PC-9 (cell line): ENCODE measurements at places on chromosomes 6 and 20. TPM values are rescaled to one million over a fixed set of nuclear protein-coding genes. Genes with fewer than 3 reads are reported as not detected.

The NFATC2 gene
- 6.3 and 6.8 TPM in 2 replicates for total RNA-seq

The BTN1A1 gene
- not detected in 2 replicates for total RNA-seq

- H3K27me3 ChIP-seq, result no peaks in the 10 kb centered on the region
- H3K4me3 ChIP-seq, result no peak overlapping the region
- H3K4me1 ChIP-seq, result no peaks in the 10 kb centered on the region
- no peak for DNase-seq
Measured at GRCh38 chr20:14820771-14821170, 483.4 kb upstream of the FLRT3 start.

GRCh38 chr6:20404641-20405032 lies 3.0 kb downstream of the E2F3 start:
- peaks cover 16% of the 10 kb centered on the region for H3K4me1 ChIP-seq
- H3K27me3 ChIP-seq, result no peaks in the 10 kb centered on the region
- H3K27ac ChIP-seq, result peak overlapping the region; percentile 95
- H3K36me3 ChIP-seq, result peaks cover 19% of the 10 kb centered on the region; the same call in 1 of the 2 replicates
- H3K4me3 ChIP-seq, result peak overlapping the region; percentile 93

DNA sequence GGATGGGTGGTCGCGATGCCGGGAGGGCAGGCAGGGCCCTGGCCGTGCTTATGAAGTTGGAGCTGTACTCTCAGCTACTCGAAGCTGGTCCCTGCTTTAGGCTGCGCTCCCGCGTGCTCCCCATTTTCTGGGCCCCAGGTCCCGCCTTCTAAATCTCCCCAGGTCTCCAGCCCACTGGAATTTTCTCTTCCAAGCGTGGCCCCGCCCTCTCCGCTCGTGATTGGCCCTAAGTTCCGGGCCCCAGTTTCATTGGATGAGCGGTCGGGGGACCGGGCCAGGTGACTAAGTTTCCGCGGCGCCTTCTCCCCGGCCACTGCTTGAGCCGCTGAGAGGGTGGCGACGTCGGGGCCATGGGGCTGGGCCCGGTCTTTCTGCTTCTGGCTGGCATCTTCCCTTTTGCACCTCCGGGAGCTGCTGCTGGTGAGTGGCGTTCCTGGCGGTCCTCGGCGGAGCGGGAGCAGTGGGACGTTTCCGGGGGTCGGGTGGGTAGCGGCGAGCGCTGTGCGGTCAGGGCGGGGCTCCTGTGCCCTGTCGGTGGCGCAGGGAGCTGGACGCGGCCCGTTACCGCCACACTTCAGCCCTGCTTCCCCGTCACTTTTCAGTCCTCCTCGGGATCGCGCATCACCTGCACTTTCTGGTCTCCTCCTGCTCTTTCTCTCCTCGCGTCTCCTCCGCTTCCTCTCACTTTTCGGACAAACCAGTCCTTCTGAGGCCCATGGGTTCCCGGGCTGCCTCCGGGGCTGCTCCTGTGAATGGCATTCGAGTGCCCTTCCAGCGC lies at the start of gene MICA:
Gene MICA, plus strand, starts transcription at position 313 of the 778 bp plus-strand sequence. Its CDS starts 38 bp downstream, at position 351.
- 0 out of 2 replicates have a peak, but pooled peaks cover 15% of the 10 kb centered on the region for H3K27me3 ChIP-seq
- peaks cover 21% of the 10 kb centered on the region for H3K4me1 ChIP-seq
- H3K36me3 ChIP-seq, result no peaks in the 10 kb centered on the region
- DNase-seq, result peak; percentile 72
- no peak within 1 kb of the TSS for H3K27ac ChIP-seq

GRCh38 chr20:62962891-62963613 lies 10.5 kb downstream of the SLC17A9 start:
- no peak overlapping the region for H3K4me3 ChIP-seq
- H3K27me3 ChIP-seq, result peaks cover 90% of the 10 kb centered on the region
- H3K27ac ChIP-seq, result no peak overlapping the region
- no peaks in the 10 kb centered on the region for H3K36me3 ChIP-seq
- DNase-seq, result no peak

DNA sequence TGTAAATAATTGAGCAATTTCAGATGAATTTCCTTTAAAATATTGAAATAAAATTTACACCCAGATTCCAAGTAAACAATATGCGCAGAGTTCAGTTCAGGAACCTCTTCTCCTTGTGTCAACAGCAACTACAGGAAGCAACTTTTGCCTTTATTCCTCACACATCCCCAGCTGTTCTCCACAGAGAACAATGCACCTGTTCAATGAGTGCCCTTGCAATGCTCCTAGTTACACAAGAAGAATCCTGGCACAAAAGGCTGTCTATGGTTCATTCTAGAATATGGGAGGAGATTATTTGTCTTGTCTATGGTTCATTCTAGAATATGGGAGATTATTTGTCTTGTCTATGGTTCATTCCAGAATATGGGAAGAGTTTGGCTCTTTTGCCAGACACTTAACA lies 454.9 kb downstream of the BTBD3 start:
- no peaks in the 10 kb centered on the region for H3K4me1 ChIP-seq
- no peaks in the 10 kb centered on the region for H3K27me3 ChIP-seq
- H3K27ac ChIP-seq, result no peak overlapping the region
- no peaks in the 10 kb centered on the region for H3K36me3 ChIP-seq
- H3K4me3 ChIP-seq, result no peak overlapping the region
- no peak for DNase-seq

GRCh38 chr20:21219686-21220085 lies 83.4 kb upstream of the XRN2 start:
- no peaks in the 10 kb centered on the region for H3K27me3 ChIP-seq
- no peak overlapping the region for H3K4me3 ChIP-seq
- H3K27ac ChIP-seq, result no peak overlapping the region
- H3K4me1 ChIP-seq, result 0 out of 2 replicates have a peak, but pooled peaks cover 2% of the 10 kb centered on the region
- no peaks in the 10 kb centered on the region for H3K36me3 ChIP-seq

The SYNGAP1 gene
- 13.6 and 17.7 TPM in 2 replicates for total RNA-seq

- no peak for DNase-seq
- H3K27me3 ChIP-seq, result no peaks in the 10 kb centered on the region
- no peak overlapping the region for H3K4me3 ChIP-seq
- no peak overlapping the region for H3K27ac ChIP-seq
- H3K36me3 ChIP-seq, result no peaks in the 10 kb centered on the region
Measured at GRCh38 chr6:95546148-95546547, 31.2 kb upstream of the MANEA start.

DNA sequence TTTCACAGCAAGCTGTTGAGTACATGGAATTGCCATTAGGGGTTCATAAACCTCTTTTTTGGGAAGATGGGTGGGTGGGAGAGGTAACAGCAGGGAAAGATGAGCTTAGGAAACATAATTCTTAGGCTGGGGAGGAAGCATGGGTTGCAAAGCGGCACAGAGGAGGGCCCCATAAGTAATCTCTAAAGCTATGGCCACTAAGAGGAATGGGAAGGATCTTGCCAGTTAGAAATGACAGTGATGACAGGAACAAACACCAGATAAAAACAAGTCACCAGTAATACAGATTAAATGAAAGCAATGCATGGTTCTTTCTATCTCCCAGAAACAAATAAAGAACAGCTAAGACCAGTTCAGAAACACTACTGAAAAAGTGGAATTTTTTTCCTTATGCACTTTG lies 31.0 kb upstream of the PRELID3B start:
- DNase-seq, result no peak
- no peaks in the 10 kb centered on the region for H3K27me3 ChIP-seq
- no peaks in the 10 kb centered on the region for H3K36me3 ChIP-seq

DNA sequence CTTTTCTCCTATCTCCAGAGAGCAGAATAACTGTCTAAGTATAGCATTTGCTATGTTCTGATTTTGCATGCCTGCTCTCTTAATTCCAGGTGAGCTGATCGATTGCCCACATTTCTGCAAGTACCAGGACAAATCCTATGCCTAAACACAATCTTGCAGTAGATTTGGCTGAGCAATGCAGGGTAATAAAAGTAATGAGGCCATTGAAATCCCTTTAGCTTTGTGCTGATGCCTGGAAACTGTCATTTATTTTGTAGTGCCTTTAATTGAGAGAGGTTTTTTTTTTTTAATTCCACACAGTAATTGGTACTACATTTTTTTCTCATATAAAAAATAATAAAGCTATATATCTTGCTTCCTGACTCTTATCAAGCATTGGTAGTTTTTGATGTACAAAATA lies 252.3 kb downstream of the NKAIN2 start:
- H3K27ac ChIP-seq, result no peak overlapping the region
- no peaks in the 10 kb centered on the region for H3K27me3 ChIP-seq

DNA sequence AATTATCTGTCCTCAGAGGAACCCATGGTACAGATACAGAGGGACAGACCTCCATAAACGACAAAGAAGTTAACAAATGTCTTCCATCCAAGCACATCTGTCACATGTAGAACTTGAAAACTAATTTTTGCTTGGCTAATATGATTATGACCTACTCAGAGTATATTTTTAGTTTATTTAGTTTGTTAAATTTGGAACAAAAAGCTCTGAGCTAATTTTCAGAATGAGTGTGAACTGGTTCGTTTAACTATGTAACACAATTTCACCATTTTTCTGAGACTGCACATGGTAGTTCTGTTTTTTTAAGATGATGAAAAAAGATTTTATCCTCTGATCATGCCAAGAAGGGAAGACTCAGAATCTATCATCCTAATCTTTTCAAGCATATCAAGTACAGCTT lies 34.4 kb upstream of the PREP start:
- DNase-seq, result no peak
- H3K4me3 ChIP-seq, result no peak overlapping the region
- H3K27me3 ChIP-seq, result no peaks in the 10 kb centered on the region
- H3K4me1 ChIP-seq, result peaks cover 16% of the 10 kb centered on the region

DNA sequence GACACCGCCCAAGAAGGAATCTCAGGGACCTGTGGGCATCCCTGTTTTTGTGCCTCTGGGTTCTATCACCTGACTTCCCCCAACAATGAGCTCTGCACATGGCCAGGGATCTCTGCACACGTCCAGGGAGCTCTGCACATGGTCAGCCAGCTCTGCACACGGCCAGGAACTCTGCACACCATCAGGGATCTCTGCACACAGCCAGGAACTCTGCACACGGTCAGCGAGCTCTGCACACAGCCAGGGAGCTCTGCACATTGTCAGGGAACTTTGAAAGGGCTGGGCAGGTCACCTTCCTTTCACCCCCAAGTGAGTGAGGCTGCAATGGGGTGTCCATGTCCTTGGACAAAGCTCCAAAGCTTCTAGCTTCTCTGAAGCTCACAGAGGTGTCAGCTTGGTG lies 5.2 kb upstream of the SLCO4A1 start:
- no peak overlapping the region for H3K27ac ChIP-seq

DNA sequence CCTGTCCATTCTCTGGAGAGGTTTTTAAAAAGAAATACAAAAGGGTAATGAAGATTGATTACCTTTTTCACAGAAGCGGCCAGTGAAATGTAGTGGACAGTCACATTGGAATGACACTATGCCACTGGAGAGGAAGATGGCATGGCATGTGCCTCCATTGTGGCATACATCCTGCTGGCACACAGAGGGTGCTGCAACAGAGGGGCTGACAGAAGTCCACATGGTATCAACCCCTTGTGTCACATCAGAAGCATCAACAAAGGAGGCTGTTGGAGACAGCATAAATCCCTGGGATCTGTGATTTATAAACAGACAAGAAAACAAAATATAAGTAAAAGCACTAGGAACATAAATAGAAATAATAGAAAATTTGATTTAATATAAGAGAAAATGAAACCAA lies 594.9 kb downstream of the PHF3 start:
- H3K27ac ChIP-seq, result no peak overlapping the region
- H3K4me3 ChIP-seq, result no peak overlapping the region
- no peak for DNase-seq
- H3K27me3 ChIP-seq, result no peaks in the 10 kb centered on the region
- H3K36me3 ChIP-seq, result no peaks in the 10 kb centered on the region

The AGPAT4 gene
- 0.07 and 0.10 TPM in 2 replicates for total RNA-seq

GRCh38 chr20:58876437-58876836 lies 23.9 kb downstream of the GNAS start:
- H3K36me3 ChIP-seq, result no peaks in the 10 kb centered on the region
- no peak for DNase-seq

The FAM83D gene
- total RNA-seq, result 44.6 and 57.3 TPM in 2 replicates

The ADGB gene
- total RNA-seq, result not detected in 2 replicates

GRCh38 chr20:23007886-23008655 lies 27.0 kb upstream of the SSTR4 start:
- no peaks in the 10 kb centered on the region for H3K27me3 ChIP-seq
- H3K27ac ChIP-seq, result no peak overlapping the region
- no peaks in the 10 kb centered on the region for H3K36me3 ChIP-seq
- H3K4me1 ChIP-seq, result 0 out of 2 replicates have a peak, but pooled peaks cover 4% of the 10 kb centered on the region
- no peak overlapping the region for H3K4me3 ChIP-seq

DNA sequence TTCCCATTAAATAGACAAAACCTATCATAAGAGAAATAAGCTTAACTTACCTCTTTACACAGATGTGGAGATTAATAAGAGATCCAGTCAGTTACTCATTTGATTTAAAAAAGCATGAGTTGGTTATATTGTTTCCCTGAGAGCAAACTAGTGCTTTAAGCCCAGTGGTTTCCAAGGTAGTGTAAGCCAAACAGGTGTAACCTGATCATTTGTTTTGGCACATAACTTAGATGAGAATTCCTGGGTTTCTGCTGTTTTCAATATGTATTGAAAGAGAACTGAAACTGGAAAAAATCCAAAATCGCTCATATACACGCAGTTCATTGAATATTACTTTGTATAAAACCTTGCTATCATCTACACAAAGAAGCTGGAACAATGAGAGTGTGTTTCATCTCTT lies 30.5 kb upstream of the SMIM8 start:
- no peaks in the 10 kb centered on the region for H3K27me3 ChIP-seq
- DNase-seq, result no peak
- H3K4me1 ChIP-seq, result no peaks in the 10 kb centered on the region
- H3K36me3 ChIP-seq, result no peaks in the 10 kb centered on the region
- H3K4me3 ChIP-seq, result no peak overlapping the region
